NCI-H1436 treated with DMSO at 0.1 percent for 48 hours (cell line): ENCODE measurements at places on chromosomes 3 and 15.

GRCh38 chr3:113275583-113275928 is 64.2 kb downstream of the BOC start:
- DNase-seq, result no peak

GRCh38 chr3:160885791-160886286 is 129.8 kb downstream of the PPM1L start:
- DNase-seq, result peak; percentile 19

DNA sequence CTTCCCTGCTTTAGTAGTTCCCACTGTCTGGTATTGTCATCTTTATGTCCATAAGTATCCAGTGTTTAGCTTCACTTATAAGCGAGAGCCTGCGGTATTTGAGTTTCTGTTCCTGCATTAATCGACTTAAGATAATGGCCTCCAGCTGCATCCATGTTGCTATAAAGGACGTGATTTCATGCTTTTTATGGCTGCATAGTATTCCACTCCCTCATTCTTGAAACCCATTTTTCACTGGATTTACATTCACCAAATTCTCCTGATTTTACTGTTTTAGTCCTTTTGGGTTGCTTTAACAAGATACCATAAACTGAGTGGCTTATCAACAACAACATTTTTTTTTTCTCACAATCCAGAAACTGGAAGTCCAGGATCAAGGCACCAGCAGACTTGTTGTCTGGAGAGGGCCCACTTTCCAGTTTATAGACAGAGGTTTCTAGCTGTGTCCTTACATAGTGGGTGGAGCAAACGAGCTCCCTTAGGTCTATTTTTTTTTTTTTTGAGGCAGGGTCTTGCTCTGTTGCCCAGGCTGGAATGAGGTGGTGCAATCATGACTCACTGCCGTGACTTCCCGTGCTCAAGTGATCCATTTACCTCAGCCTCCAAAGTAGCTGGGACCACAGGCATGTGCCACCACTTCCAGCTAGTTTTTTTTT is 6.1 kb upstream of the TICRR start:
- DNase-seq, result no peak

- DNase-seq, result no peak
Measured at GRCh38 chr3:45826321-45826720, 15.6 kb downstream of the LZTFL1 start.

DNA sequence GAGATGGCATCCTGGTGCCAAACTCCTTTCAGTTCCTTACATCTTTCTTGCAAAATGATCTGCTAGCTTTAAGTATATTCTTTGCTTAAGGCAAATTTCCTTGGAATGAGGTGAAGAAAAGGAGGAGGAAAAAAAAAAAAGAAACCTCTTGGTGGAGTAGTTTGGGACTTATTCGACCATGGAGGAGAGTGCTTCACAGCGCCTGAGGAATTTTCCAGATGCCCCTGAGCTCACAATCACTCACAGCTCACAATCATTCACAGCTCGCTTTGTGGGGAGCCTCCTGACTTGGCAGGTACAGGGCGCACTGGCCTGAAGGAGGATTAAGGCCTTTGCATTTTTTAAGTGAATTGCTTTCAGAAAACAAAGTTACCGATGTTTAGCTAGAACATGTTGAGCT is 53.9 kb downstream of the BOC start:
- DNase-seq, result no peak

GRCh38 chr15:42392309-42393024 is 33.2 kb downstream of the CAPN3 start:
- DNase-seq, result no peak

- no peak for DNase-seq
Measured at GRCh38 chr15:68311859-68312557, 34.5 kb downstream of the FEM1B start.

GRCh38 chr3:142929109-142929508 is 34.4 kb downstream of the PAQR9 start:
- DNase-seq, result no peak
